ENCODE measurements at places on chromosomes 3 and 15. TPM values are rescaled to one million over a fixed set of nuclear protein-coding genes. Genes with fewer than 3 reads are reported as not detected.

Gene CEMIP
- 0.70 TPM for total RNA-seq

- DNase-seq = no peak
Measured at GRCh38 chr3:121690777-121691405, 30.2 kb upstream of the HCLS1 start.

Gene CDCP1
- 1.3 TPM for total RNA-seq

Gene SLC28A2
- total RNA-seq = not detected

GRCh38 chr3:123383091-123384053, 65.5 kb downstream of the ADCY5 start:
- no peak for DNase-seq

Gene TERC
- 11.8 TPM for total RNA-seq

DNA sequence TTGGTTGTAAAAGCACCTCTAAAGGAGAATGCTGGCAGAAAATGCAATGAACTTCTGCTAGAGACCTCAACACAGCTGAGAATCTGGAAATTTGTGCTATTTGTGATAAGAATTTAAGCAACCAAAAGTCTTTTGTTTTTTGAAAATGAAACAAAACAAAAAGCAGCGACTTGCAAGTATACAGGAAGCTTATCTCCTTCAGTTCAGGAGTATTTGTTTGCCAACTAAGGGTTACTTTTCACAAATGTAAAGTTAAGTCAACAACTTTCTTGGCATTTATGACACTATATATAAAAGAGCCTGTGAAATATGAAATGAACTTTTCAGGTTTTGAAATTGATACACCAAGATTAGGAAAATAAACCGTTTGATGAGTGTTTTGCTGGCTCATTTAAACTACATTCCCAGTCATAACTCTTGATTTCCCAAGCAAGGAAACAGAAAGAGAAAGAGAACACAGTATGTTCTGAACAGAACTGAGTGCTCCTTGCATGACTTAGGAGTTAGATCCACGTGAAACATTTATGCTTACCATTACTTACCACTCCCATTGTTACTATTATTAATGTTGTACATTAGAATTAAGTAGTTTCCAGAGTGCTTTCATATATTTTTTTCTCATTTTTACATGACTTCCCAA, 92.3 kb upstream of the COL8A1 start:
- no peak for DNase-seq

Gene RPSA
- total RNA-seq = 1,061 TPM

Gene NBEAL2
- 86.9 TPM for total RNA-seq

GRCh38 chr3:158977497-158977896, 175.6 kb downstream of the MFSD1 start:
- DNase-seq = no peak

Gene CFAP100
- not detected for total RNA-seq

- no peak for DNase-seq
Measured at GRCh38 chr15:90891346-90891949, 7.1 kb downstream of the FES start.

DNA sequence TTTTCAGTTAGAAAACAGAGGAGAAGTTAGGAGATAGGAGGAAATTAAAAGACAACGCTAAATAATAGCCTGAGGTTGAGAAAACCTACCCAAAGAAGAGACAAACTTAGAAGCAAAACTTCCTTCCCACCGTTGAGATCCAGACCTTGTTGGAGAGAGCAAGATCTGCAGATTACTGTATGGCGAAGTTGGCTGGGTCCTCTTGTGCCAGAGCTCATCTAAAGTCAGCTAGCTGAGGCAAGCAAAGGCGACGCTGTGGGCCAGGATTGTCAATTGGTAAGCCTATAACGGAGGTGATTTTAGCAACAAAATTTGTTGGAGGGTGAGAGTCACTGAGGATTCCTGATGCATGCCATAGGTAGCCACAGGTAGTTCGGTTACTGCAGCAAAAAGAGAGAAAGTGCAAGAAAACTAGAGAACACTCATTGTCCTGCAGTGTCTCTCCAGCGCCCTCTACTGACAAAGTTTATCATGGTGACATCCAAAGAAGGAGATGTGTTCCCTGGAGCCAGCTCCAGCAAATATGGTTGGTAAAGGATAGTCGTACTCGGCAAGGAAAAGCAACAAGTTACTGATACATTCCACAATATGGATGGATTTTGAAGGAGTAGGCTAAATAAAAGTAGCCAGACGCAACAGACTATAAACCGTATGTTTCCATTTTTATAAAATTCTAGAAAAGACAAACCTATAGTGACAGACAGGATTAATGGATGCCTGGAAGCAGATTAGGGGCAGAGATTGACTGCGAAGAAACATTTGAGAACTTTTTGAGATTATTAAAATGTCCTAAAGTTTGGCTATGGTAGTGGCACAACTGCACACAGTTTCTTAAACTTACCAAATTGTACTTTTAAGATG, 9.8 kb upstream of the OR5K4 start:
- no peak for DNase-seq

Gene CADM2
- total RNA-seq = 3.1 TPM

DNA sequence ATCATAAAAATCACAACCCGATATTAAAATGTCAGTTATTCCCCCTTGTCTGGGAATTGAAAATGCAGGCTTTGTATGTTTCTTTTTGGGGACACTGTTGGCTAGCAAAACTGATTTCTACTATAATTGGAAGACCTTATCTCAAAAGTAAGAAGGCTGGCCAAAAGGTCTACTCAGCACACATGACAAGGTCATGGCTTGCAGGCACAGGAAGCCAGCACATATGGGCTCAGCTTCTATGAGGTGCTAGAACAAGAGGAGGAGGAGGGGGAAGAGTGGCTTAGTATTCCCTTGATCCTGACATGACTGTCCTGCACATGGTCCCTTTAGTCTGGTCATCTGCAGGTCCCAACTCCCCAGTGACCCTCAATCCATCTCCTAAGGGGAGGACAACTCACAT, 681.2 kb downstream of the SQOR start:
- DNase-seq = no peak

DNA sequence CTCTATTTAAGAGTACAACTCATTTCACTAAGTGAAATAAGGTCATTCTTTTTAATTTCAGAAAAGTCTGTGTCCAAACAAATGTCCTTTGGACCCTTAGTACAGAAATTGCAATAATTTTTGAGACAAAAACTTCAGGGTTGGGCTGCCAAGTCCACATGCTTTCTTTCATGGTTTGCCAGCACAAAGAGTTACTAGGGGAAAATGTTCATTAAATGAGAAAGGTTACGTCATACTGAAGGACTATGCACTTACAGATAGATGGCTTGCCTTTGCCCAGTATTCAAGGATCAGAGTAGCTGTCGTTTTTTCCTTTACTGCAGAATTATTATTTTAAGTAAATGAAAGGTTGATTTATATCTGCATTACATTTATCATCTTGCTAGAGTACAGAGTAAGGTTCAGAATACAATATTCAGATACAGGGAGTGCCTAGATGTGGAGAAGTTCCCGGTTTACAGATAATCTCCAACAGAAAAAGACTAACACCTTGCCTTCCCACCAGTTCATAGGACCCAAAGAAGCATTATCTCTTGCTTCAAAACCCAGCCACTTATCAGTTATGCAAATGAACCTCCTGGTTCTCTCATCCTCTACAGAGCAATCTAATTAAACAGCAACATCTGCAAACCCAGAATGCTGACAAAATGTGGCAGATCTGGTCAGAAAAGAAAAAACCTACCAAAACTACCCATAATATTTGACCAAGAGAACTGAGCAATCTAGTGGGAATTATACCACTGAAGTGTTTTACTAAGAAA, 179.3 kb downstream of the FRMD5 start:
- no peak for DNase-seq

Gene PTX3
- total RNA-seq = 35.6 TPM

DNA sequence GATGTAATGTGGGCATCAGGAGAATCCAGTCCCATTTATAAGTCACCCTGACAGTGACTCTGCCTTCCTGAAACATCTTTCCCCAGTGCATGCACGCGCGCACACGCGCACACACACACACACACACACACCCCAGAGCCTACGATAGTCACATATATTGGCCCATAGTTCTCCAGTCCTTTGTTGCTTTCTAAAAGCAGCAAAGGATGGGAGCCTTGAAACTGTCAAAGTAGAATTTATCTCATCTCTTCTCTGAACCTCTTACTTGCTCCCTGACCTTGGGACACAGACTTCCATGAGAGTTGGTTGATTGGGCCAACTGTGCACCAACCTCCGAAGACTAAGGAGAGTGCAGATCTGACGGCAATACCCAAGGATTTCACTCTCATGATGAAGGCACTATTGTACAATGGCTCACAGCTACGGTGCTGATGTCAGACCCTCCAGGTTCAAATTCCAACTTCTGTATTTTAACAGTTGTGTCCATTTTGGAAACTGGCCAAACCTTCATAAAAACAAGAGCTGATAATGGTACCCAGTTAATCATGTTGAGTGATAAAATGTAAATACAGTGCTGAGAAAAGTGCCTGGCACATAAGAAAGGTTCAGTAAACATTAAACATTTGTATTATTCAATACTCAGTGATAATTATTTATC, 8.3 kb downstream of the CPA3 start:
- no peak for DNase-seq

GRCh38 chr3:7977245-7978086, 524.2 kb upstream of the LMCD1 start:
- no peak for DNase-seq

All from mesothelial cell of epicardium (in vitro differentiated cells).